ENCODE measurements at places on chromosomes 11 and 22. TPM values are rescaled to one million over a fixed set of nuclear protein-coding genes. Genes with fewer than 3 reads are reported as not detected.

The SEZ6L gene
- 4.3 TPM for polyA plus RNA-seq

The RAG2 gene
- polyA plus RNA-seq: 0.19 TPM

The OPCML gene
- polyA plus RNA-seq: 1.4 TPM

The NF2 gene
- polyA plus RNA-seq: 12.1 TPM

The CELSR1 gene
- 5.9 TPM for polyA plus RNA-seq
